ENCODE measurements at places on chromosomes 7 and 10. TPM values are rescaled to one million over a fixed set of nuclear protein-coding genes. Genes with fewer than 3 reads are reported as not detected.

DNA sequence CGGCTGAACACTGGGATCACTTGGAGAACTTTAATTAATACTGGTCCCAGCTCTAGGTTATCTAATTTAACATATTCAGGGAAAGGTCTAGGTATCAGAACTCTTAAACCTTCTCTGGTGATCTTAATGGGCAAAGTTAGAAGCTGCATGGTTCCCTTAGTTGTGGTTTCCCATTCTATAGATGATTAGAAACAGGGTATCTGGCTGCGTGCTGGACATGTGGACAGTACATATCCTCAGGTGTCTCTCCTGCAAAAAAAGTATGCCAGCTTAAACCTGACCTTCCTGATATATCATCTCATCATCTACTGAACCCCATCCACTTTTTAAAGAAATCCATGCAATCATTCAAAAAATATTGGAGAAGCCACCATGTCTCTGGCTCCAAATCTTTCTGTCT is 284.5 kb upstream of the DKK1 start:
- no peak for DNase-seq

DNA sequence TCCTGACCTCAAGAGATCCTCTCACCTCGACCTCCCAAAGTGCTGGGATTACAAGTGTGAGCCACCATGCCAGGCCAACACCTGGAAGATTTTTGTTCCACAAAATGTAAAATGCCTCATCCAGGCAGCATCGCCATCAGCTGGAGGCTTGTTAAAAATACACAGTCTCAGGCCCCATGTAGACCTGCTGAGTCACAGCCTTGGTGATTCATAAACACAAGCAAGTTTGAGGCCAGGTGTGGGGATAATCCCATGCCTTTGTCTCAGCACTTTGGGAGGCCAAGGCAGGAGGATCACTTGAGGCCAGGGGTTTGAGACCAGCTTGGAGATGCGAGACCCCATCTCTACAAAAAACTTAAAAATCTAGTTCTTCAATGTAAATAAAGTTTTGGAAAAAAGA is 49.1 kb upstream of the FOXK1 start:
- DNase-seq = no peak

Gene VOPP1
- 59.3 TPM for polyA plus RNA-seq

- DNase-seq = no peak
Measured at GRCh38 chr10:475709-476454, 213.6 kb downstream of the DIP2C start.

Gene SPDYE9
- polyA plus RNA-seq = 0.13 TPM

Gene PPP1R3A
- not detected for polyA plus RNA-seq

DNA sequence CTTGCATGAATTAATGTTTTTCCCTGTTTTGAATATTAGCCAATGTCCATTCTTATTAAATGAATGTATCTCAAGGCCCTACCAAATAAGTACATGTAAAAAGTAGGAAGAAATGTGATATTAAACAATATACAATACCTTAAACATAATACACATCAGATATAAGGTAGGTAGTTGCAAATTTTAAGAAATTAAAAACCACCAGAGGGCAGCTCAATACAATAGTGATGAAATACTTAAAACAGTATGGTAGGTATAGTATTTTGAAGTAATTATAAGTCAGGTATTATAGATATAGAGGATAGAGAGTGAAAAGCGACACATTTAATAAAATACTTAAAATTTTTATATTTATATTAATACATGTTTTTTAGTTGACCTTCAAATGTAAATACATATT is 43.6 kb upstream of the CDK14 start:
- no peak for DNase-seq

Gene DNAJC12
- polyA plus RNA-seq = 12.6 TPM

Gene ENTPD7
- polyA plus RNA-seq = 19.5 TPM

Measured in left renal cortex interstitium (tissue), 4 donors.